ENCODE measurements at places on chromosomes 7 and 10. TPM values are rescaled to one million over a fixed set of nuclear protein-coding genes. Genes with fewer than 3 reads are reported as not detected.

EIF5AL1 gene
- 0.18 TPM for total RNA-seq

NEUROD6 gene
- not detected for total RNA-seq

CHPF2 gene
- 101 TPM for total RNA-seq

TDRD1 gene
- 0.83 TPM for total RNA-seq

SPDYE11 gene
- not detected for total RNA-seq

ASIC3 gene
- total RNA-seq: 0.14 TPM

PLXDC2 gene
- total RNA-seq: 20.9 TPM

C7orf57 gene
- not detected for total RNA-seq

NOS3 gene
- total RNA-seq: 1.3 TPM

TAS2R5 gene
- total RNA-seq: 0.57 TPM

SPOCK2 gene
- 0.43 TPM for total RNA-seq

CHCHD2 gene
- 240 TPM for total RNA-seq

ATRNL1 gene
- total RNA-seq: 0.18 TPM

BLNK gene
- 0.28 TPM for total RNA-seq

SLF2 gene
- total RNA-seq: 22.8 TPM

AHCYL2 gene
- total RNA-seq: 6.3 TPM

AASS gene
- total RNA-seq: 37.8 TPM
